ENCODE measurements at places on chromosomes 5 and 9.

DNA sequence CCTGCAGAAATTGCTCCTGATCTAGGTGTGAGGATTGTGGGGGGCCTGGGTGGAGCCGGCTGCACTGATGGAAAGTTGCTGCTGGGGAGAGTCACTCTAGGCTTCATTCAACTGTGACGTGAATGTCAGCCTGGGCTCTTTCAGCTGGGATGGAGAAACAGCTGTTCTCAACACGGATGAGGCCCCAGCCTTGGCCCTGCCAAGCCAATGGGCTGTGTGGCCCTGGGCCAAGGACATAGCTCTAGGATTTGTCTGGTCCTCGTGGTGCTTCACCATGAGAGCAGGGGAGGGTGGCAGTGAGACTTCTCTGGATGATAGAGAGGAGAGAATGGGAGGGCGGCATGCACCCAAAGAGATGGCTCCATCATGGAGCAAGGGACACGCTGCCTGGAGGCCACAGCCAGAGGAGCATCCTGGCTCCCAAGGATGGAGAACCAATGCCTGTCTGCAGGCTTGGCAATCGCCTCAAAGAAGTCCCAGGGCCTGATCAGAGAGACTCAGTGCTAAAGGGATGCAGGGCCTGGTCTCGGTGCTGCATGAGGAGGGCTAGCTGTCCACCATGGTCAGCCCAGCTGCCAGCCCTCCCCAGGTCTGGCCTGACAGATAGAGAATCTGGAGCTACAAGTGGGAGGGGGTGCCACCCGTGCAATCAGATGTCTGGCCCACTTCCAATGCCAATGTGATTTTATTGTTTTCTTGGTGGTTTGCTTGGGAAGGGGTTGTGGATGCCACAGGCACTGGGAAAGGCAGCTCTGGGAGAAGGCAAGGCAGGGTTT lies 141.0 kb downstream of the GADD45G start:
- DNase-seq, result no peak

DNA sequence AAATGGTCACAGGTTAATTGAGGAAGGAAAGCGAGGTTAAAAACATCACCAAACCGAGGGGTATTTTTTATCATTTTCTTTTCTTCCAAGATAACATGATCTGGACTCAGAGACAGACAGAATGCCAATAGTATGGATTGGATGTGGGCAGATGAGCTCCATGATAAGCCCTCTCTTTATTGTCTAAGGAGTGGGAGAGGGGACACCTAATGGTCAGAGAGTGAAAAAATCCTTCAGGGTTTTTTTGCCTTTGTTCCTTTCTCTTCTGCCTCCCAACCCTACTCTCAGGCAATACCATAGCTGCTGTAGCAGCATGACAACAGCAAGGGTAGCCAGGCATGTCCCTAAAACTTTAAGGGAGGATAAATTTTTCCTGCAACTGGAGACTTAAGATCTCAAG lies 94.7 kb downstream of the DIRAS2 start:
- DNase-seq, result no peak

DNA sequence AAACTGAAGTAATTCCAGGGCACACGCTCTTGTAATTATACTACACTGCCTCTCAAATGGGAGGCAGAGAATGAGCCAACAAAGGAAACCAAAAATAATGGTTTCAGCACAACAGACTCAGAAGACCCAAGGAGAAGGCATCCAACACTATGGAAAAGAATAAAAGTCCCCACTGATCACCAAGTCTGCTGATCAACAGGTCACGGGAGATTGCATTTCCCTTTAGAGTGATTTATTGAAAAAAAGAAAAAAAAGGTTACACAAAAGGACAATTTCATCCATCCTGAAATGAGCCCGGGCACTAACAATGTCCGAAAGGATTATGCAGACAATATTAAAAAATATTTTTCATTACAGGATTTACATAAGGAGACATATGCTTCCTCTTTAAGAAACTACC lies 28.8 kb downstream of the MYO10 start:
- no peak for DNase-seq

- DNase-seq, result peak; percentile 72
Observed at GRCh38 chr9:137128862-137129455, 10.0 kb upstream of the GRIN1 start.

GRCh38 chr9:89274838-89275237 lies 36.2 kb upstream of the CKS2 start:
- DNase-seq, result no peak

DNA sequence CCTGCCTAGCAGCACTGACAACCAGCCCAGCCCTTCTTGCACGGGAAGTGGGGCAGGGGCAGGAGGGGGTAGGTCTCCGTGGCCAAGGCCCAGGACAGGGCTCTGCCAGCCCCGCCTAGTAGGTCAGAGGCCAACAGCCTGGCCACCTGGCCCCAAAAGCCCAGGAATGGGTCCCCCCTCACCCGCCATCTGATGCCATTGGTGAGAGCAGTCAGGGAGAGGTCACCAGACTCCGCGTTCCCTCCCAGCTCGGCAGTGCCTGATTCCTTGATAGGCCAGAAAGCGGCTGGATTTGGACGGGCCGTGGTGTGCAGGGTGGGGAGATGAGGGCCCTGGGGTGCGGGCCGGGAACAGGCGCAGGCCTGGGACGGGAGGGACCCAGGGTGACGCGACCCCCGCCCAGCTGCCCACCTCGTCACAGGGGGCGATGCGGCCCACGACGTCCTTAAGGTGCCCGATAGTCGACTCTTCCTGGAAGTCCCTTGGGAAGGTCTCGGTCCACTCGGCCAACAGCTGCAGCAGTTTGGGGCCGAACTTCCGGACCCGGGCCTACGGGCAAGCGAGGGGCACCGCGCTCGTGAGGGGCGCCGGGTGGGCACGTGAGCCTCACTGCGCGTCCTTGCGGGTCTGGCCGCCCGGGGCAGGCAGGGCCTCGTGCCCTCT lies 64.5 kb upstream of the RNF130 start:
- DNase-seq, result no peak

GRCh38 chr9:34948451-34948850 lies 9.6 kb upstream of the PHF24 start:
- DNase-seq, result no peak

DNA sequence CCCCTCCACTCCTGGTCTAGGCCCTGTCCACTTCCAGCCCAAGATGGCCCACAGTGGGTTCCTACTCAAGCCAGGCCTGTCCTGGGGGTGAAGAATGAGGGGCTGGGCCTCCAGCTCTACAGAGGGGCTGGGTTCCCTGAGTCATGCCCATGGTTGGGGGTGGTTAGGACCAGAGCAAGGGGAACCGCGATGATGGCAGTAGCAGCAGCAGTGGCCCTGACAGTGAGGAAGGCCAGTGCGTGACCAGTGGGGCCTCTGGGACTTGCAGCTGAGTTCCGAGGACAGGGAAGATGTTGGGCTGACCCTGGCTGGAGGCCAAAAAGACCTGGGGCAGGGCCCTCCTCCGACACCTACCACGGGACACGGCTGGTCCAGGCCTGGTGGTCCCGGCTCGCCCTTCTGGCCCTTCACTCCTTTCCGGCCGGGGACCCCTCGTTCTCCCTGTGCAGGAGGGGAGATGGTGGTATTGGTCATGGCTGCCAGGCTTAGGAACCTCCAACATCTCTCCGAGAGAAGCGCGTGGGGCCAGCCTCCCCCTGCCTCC lies 9.2 kb upstream of the PHYKPL start:
- peak; percentile 60 for DNase-seq

GRCh38 chr5:68911840-68912690 lies 181.7 kb upstream of the SLC30A5 start:
- no peak for DNase-seq

DNA sequence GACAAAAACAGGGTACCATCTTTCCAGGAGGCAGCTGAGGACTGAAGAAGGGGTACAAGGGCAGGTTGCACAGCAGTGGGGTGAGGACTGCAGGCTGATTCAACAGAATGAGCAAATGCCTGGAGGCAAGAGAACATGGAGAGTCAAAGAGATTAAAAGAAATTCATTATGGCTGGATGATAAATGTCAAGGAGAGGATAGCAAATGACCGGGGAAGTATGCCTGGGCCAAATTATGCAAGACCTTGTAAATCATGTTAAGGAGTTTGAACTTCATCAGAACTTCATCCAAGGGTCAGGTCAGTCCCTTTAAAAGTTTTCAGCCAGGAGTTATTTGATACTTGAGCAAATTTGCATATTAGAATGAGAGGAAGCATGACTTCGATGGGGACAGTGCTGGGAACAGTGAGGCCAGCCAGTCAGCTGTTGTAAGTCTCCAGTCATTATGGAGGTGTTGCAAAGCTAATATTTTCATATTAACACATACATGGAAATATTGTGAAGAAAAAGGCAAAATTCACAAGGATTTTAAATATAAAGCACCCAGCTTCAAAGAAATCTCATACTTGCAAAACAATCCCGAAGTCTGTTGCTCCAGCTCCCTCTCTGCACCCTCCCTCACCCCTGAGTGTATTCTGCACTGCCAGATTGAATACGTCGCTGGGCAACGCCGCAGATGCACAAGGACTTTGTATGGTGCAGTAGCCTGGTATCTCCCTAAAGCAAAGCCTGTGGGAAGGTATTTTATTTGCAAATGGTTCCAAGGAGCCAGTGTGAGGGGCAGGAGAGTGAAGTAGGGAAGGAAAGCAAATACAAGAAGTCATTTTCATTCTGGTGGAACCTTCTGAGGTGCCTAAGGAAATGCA lies 509.8 kb upstream of the TLE4 start:
- DNase-seq, result no peak

GRCh38 chr5:98771382-98772109 lies 1.9 kb upstream of the RGMB start:
- peak; percentile 70 for DNase-seq

DNA sequence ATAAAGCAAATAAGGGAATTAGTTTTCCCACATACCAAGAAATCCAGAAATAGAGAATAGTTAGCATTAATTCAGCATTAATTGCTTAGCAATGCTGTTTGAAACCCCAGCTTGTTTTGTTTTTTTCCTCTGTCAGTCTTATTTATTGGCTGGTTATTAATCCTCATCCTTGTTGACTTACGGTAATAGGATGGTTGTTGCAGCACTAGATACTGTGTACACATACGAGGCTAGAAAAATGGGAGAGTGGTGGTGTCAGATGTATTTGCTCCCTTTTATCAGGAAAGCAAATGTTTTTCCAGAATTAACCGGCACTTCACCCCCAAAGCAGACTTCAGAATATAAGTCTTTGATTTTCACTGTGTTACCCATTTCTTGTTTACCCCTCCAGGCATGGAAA lies 60.4 kb downstream of the ERBIN start:
- DNase-seq, result no peak

- DNase-seq, result no peak
Observed at GRCh38 chr5:10248378-10249260, 1.1 kb downstream of the ATPSCKMT start.

- no peak for DNase-seq
Observed at GRCh38 chr5:122029818-122030217, 48.2 kb downstream of the LOX start.

- no peak for DNase-seq
Observed at GRCh38 chr5:59296317-59297264, 596.9 kb downstream of the PDE4D start.

- DNase-seq, result no peak
Observed at GRCh38 chr9:71826279-71826678, 58.0 kb upstream of the CEMIP2 start.

DNA sequence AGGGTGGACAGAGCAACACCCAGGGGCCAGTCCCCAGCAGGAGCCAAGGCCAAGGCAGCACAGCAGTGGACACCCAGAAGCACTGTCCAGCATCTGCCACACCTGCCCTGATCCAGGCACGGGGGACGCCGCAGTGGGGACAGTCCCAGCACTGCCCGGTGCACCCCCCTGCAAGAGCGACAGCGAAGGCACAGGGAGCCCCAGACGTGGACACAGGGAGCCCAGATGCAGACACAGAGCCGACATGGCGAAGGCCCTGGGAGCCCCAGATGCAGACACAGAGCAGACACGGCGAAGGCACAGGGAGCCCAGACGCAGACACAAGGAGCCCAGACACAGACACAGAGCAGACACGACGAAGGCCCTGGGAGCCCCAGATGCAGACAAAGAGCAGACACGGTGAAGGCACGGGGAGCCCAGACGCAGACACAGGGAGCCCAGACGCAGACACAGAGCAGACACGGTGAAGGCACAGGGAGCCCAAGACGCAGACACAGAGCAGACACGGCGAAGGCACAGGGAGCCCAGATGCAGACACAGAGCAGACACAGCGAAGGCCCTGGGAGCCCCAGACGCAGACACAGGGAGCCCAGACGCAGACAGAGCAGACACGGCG lies 4.3 kb downstream of the ANAPC2 start:
- no peak for DNase-seq

DNA sequence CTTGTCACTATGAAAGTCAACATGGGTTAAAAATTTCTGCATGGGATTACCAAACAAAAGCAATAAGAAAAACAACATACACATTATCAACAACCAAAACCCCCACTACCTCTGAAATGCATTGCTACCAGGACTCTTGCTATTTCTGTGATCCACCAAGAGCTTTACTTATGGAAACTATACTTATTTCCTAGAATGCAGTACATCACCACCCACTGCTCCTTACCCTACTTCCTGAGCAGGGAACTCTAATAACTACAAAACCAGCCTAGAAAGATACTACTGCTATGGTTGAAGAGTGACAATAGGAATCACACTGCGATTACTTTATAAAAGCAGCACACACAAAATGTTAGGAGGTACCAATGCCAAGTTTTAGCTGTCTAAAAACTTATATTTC lies 22.2 kb downstream of the LURAP1L start:
- no peak for DNase-seq

- DNase-seq, result peak; percentile 7
Observed at GRCh38 chr5:113047733-113048652, 71.4 kb downstream of the DCP2 start.

GRCh38 chr5:42597318-42597937 lies 159.2 kb upstream of the CCDC152 start:
- DNase-seq, result no peak

DNA sequence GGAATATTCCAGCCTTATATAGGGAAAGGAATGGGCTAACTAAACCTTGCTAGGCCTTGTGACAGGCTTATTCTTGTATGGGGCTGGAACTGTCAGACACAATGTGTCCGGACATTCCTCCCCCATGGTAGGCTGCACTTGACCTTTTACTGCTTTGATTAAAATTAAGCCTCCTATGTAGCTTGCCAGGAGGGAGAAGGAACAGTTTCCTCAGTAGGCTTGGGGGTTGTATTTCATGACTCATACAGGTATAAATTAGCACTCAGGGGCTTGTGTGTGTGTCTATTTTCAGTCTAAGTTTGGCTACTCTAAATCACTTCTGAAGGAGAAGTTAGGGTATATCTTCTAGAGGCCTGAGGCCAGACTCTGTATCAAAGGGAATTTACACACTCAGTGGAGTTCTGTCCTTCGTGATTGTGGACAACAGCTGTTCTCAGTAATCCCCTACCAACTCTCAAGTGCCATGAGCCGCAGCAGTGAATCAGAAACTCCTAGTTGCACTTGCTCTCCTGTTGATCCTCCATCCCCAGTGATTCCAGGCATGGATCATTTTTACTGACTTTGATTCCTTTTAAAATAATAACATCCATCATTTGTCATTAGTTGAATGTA lies 16.4 kb downstream of the ADAMTS16 start:
- DNase-seq, result no peak

Data from H7 (cell line).